Right renal cortex interstitium (tissue), 3 donors: ENCODE measurements at places on chromosomes 7 and 10.

- DNase-seq: no peak
Measured at GRCh38 chr10:93871671-93872204, 22.0 kb upstream of the SLC35G1 start.

- no peak for DNase-seq
Measured at GRCh38 chr10:2431961-2432360, 635.4 kb upstream of the PFKP start.

DNA sequence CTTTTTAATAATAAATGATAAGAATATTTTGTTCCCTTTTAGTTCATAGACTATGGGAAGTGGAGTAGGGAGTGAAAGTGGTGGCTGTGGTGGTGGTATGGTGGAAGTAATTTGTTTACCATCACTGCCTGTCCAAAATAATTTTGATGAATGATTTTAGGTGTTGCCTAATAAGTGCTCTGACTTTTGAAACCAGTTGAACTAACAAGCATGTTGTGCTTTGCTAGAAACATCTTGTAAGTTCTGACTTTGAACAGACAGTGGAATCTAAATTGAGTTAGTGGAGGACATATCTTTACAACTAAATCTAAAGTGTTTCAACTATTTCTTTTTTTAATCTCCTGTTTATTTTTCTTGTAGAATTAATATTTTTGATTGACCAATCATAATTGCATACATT, 49.7 kb downstream of the ZEB1 start:
- DNase-seq: no peak

DNA sequence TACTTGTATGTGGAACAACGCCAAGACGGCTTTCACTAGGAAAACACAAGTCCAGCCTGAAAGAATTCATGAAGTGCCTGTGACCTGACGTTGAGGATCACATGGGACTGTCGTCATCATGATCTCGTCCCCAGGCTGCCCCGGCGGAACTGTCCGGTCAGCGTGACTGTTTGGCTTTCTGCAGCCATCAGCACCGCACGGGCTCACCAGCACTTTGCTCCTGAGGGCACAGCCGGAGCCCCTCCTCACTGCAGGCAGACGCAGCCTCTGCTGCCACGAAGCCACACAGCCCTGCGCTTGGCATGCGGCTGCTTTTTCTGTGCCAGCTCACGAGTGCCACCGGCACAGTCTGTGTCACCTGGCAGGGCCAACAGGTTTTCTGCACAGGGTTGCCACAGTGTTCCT, 9.4 kb upstream of the GET4 start:
- DNase-seq: no peak

GRCh38 chr10:21100190-21100589, 203.1 kb upstream of the NEBL start:
- no peak for DNase-seq

GRCh38 chr7:141231018-141231792, 157.3 kb downstream of the TMEM178B start:
- DNase-seq: no peak

DNA sequence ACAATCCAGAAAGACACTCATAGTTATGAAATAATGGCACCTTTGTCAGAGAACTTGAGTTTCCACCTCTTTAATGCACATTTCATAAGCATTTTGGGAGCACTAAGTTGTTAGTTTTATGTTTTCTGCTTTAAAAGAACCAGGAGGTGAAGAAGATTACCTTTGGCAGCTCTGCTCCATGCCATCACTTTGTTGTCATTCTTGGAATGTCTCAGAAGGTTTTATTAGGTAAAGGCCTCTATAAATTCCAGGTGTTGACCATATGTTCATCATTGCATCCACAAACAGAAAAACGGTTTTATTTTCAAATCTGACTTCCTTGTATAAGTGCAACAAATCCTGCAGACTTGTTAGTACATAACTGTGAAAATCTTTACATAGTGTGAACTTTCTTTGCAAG, 424.8 kb downstream of the MDFIC start:
- DNase-seq: no peak

GRCh38 chr7:115178835-115179234, 256.9 kb downstream of the MDFIC start:
- DNase-seq: no peak

DNA sequence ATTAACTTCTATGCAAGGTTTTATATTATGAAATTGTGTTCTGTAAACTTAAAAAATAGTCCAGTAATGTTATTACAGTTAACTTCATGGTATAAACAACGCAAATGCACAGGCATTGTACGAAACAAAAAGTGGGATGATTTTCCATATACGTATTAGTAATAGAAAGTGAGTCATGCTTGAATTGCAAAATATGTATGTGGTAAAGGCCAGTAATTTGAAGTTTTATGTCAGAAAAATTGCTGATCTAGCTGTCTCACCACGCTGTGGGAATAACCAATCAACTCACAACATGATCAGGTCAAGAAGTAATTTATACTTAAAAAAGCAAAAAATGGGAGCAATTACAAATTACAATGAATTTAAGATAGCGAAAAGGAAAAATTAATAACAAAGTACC, 37.0 kb upstream of the GLI3 start:
- no peak for DNase-seq

DNA sequence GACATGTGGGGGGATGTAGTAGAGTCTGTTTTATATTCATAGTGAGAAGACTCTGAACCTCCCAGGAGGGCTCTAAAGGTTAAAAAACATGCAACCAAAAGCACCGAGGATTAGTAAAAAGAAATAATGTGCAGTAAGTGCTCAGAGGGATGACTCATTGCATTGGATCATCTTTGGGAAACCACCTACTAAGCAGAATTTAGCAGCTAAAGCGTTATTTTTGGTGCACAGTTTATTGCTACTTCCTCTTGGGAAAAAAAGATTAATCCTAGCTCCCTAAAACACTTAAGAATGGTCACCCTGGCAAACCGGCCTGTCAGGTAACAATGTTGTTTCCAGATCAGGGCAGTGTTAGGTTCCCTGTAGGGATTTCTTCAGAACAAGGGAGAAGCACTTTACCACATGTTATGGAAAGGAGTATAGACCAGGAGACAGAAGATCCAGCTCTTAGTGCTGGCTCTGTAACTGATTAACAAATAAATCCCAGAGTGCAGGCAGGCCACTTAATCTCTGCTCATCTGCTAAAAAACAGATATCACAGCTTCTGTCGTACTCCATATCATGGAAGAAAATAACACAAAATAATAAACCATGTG, 44.8 kb upstream of the FAM133B start:
- DNase-seq: no peak

DNA sequence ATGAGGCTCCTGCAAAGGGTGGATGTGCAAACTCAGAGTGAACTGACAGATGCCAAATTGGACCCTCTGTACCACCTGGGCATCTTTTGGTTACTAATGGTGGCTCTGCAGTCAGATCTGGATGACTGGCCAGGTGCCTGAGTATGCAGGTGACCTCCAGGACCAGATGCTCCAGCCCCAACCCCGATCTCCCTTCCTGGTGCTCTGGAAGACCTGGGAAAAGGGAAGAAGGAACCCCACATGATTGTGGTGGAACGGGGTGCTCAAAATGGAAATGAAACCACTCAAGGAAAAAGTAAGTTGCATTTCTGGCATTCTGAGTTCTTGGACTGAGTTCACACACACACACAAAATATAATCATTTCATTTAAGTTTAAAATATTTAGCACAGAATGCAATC, 9.8 kb upstream of the AEBP1 start:
- no peak for DNase-seq

DNA sequence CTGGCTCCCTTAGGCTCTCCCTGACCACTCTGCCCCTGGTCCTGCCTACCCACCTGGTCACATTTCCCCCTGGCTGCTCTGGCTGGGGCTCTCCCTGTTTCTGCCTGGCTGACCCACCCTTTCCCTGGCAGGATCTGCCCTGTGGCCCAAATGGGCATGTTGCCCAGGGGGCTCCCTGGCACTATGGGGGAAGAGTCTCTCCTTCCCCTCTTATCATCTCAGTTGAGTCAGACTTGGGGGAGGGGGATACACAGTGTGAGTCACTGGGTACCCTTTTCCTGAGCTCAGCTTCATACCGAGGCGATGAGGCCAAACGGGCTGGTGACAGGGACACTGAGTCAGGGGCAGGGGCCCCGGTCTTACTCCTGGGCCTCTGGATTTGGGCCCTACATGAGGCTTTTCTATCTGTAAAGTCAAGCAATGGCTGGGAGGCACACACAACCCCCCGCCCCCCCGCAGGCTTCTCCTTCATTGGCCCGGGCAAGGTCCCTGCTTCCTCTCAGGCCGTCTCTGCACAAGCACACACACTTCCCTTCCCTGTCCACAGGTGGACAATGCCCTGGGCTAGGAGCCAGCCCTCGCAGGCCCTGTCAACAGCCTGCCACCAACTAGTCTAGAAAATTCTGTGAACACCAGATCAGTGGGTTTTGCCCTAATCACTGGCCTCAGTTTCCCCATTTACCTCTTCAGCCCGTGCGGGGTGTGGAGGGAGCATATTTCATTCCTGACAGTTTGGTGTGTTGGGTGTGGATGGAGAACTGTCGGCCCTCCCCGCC, 627 bp upstream of the FLNC start:
- no peak for DNase-seq
